ENCODE measurements at places on chromosomes 7 and 10.
A peak's percentile ranks its signal among the peaks of the same experiment; 100 is the strongest.

GRCh38 chr10:110355141-110355831 is 50.6 kb upstream of the SMNDC1 start:
- DNase-seq, result no peak

DNA sequence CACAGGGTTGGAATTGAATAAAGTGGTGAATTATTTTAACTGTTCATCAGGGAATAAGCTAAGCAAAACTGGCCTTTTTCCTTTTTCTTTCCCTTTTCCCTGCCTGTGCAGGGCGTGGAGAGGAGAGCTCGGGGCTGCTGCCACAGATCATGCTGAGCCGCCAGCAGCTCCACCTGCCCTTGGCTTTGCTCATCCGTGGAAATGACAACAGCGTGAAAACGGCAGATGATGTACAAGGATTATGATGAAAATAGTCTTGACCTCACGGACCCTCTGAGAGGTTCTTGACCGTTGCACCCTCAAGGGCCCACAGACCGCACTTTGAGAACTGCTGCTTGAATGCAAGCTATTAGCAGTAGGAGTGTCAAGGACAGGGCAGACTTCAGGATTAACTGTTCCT is 10.6 kb downstream of the PPP2R2D start:
- DNase-seq, result peak; percentile 30

- DNase-seq, result peak; percentile 87
These were observed 104.6 kb upstream of the PPIF start for GRCh38 chr10:79242620-79243152.

GRCh38 chr7:140559410-140559809 is 80.1 kb upstream of the MKRN1 start:
- DNase-seq, result no peak

All from fibroblast of villous mesenchyme (primary cell).